AG04450 (cell line): ENCODE measurements at places on chromosomes 6 and 20.

- no peak for DNase-seq
Measured at GRCh38 chr6:115668781-115669180, 391.9 kb downstream of the FRK start.

DNA sequence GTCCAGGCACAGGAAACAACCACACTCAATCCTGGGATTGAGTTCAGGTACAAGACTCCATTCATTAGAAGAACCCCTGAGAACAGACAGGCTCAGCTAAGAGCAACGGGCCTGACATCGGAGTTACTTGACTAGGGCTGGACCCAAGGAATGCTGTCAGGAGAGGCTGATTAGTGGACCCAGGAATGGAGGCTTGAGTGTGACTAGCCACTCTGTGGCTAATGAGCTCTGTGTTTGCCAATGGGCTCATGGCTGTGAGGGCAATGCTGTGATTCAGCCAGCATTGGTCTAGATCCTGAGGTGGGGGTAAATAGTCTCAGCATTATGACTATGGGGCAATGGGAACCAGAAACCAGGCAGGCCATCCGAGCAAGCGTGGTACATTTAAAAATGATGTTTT lies 71.8 kb downstream of the RIOK1 start:
- no peak for DNase-seq

DNA sequence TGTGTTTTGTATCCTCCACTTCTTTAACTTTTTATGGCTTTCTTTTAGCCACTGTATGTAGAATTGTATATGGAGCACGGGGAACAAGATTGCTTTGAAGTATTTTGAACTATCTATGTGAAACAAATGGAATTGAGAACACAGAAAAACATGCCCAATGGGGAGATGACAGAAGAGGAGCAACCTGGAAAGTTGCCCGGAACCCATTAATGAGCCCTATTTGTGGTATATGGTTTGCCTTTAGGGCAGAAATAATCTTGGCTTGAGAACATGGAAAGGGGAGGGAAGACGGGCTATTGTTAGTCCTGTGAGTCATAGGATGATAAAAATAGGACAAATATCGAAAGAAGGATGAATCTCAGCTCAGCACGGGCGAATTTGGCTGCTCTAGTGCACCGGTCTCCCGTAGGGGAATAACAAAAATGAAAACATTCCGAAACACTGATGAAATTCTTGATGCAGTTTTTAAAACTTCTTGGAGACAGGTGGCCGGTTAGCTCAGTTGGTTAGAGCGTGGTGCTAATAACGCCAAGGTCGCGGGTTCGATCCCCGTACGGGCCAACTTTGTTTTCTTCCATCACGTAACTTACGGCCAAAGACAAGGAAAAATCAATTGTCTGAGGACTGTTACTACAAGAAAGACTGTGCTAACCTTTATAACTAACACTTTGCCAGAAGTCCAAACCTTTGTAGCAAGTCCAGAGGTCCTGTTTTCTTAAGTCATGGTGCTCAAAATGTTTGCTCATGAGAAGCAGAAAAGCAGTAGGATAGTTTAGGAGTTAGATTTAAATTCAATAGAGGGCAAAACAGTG lies 15.7 kb downstream of the HMGN4 start:
- peak; percentile 81 for DNase-seq

DNA sequence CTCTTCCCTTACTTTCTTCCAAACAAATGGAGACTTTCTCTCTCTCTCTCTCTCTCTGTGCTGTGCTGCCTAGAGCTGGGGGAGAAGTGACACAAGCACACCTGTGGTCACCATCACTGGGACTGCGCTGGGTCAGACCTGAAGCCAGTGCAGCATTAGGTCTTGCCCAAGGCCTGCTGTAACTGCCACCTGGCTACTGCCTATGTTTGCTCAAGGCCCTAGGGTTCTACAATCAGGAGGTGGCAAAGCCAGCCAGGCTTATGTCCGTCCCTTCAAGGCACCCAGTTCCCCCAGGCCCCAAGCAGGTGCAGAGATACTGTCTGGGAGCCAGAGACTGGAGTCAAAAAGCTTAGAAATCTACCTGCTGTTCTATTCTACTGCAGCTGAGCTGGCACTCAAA lies 49.4 kb upstream of the TOP1 start:
- DNase-seq = no peak

DNA sequence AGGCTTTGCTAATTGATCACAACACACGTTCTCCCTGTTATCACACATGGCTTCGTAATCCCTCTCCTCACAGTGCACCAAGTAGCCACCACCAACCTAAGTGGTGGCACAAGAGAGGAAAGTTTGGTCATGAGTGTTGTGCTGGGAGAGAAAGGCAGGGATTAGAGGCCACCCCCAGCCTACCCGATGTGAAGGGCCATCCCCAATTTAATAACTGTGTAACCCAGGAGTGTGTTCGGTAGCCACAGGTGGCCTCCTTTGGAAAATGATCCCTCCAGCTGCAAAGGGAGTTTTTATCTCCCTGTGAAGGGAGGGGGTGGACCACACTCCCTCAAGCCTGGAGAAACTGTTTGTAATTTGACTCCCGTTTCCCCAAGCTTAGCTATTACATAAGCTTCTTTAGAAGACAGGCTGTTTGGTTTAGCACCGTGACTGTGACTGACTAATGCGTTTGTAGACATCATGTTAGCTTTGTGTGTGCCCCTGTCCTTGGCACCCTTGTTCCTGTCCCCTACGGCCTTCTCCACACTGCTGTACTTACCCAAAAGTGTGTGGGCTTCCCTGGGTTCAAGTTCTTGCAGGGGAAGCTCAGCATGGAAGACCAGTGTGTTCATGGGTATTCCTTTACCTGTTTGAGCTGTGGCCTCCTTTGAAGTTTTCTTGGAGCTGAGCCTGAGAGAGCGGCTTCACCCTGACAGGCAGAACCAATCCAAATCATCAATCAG lies 20.6 kb downstream of the PPP1R16B start:
- peak; percentile 4 for DNase-seq

DNA sequence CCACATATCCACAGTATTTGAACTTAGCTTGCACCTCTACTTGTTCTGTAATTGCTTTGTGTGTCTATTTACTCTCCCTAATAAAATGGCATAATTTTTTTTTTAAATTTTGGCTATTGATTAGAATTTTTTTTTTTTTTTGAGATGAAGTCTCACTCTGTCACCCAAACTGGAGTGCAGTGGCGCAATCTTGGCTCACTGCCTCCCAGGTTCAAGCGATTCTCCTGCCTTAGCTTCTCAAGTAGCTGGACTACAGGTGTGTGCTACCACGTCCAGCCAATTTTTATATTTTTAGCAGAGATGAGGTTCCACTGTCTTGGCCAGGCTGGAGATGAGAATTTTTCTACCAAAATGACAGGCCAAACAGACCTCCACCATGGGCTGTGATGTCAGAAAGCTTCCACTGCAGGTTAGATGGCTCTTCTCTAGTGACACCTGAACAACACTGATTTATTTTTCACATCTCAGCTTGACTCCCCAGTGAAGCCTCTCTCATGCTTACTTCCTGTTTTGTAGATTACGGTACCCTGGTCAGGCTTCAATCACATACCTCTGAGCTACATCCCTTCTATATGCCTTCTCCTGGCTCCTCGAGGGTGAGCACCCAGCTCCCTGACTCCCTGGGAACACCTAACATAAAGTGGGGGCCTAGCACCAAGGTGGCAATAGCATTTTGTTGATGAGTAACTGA lies 112.8 kb downstream of the ARHGAP18 start:
- DNase-seq = no peak

GRCh38 chr6:147382945-147383554 lies 125.4 kb upstream of the SAMD5 start:
- DNase-seq = no peak

GRCh38 chr6:13046084-13046483 lies 282.3 kb downstream of the TBC1D7 start:
- no peak for DNase-seq

DNA sequence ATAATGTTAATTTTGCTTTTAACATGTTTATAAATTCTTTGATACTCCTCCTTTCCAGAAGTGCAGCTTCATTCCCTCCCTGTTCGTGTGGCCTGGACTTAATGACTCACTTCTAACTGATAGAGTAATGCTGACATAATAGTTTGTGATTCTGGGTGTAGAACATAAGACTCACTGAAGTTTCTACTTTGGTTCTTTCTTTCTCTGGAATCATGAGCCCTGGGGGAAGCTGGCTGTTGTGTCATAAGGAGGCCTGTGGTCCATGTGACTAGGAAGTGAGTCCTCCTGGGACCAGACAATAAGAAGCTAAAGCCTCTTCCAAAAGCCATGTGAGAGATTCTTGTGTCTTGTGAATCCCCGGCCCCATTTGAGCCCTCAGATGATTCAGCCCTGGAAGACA lies 30.5 kb upstream of the HLA-G start:
- no peak for DNase-seq

DNA sequence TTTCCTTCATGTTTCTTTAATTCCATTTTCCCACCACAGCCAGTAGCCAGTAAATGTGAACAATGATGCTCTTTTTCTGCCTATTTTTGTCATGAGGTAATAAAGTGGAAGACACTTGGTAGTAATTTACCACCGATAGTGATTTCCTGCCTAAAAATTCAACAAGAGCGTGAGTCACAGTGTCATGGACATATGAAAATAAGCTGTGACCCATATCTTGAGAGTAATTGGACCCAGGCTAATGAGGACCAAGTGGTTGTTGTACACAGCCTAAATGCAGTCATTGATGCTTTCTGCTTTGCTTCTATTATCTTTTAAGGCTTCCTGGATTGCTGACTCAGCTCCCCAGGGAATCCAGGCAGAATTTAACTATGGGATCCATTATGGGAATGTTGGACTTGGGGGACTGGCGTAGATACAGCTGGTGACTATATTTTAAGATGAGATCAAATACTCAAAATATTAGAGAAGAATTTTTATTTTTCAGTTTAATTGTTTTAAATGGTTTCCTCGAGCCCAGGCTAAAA lies 265.9 kb upstream of the FERMT1 start:
- DNase-seq = no peak

DNA sequence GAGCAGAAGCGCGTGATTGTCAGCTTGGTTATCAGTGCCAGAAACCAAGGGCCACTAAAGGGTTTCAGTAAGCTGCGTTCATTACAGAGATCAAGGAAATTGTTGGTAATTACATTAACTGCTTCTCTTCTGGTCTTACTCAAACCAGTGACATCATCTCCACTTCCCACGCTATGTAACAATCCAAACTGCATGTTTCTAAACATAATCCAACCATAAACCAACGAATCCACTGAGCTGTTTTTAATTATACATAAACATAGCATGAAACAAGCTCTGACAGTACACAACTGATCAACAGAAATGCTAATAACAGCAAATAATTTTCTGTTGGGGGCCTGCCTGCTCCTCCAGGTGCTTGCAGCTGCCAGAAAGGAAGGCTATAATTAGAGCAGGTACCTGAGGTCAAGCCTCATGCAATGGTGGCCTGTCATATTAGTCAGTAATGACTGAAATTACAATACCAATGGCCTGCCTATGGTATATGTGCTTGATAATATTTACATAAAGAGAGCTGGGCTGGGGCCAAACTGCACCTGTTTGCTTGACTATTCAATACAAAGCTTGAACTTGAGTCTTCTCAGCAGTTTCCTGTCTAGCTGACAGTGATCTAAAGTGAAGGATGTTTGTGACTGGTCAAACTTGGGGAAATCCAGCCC lies 40.1 kb downstream of the ILRUN start:
- DNase-seq = peak; percentile 61
